ENCODE measurements at places on chromosomes 3 and 15.

DNA sequence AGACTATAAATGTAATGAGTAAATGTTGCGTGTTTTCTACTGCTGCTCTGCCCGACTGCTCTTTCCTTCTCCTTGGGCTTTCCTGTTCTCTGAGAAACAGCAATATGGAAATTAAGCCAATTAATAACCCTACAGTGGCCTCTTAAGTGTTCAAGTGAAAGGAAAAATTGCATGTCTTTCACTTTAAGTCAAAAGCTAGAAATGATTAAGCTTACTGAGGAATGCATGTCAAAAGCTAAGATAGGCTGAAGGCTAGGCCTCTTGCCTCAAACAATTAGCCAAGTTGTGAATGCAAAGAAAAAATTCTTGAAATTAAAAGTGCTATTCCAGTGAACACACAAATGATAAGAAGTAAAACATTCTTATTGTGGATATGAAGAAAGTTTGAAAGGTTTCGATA is 55.0 kb downstream of the ATP2C1 start:
- no peak for DNase-seq

DNA sequence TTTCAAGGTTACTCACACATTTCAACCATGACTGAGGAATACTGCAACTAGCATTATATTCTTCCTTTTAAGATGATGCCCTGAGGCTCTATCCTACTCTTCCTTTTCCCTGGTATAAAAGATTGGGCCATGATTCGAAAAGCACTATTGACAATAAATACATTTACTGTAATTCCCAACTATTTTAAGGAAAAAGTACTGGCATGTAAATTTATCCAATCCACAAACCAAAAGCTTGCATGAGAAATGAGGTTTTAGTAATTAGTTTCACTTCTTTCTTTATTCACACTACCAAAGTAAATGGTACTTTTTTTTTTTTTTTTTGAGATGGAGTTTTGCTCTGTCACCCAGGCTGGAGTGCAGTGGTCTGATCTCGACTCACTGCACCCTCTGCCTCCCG is 310.2 kb downstream of the LRRC3B start:
- DNase-seq, result no peak

GRCh38 chr15:57236561-57237300 is 139.6 kb upstream of the CGNL1 start:
- DNase-seq, result no peak

GRCh38 chr3:112020674-112021085 is 13.9 kb upstream of the TMPRSS7 start:
- no peak for DNase-seq

DNA sequence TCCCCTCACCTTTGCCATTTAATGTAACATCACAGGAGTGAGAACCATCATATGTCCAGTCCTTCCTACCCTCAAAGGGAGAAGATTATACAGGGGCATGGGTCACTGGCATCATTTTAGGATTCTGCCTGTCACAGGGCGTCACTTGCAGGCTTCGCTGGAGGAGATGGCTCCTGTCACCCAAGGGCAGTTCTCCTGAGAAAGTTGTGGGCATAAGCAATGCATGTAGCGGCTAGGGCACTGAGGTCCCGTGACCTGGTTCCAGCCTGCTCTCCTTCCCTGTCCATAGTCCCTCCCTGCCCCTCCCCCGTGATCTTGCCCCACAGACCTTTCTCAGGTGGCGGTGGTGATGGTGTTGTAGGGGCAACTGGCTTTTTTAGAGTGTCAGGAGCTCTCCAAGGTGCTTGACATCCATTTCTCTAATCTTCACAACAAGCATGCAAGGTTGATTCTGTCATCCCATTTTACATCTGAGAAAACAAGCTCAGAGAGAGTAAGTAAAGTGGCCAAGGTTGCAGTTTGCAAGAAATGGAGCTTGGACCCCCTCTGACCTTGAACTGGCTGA is 241.5 kb upstream of the CTDSPL start:
- DNase-seq, result no peak

GRCh38 chr3:135176881-135177280 is 381.8 kb downstream of the EPHB1 start:
- no peak for DNase-seq

DNA sequence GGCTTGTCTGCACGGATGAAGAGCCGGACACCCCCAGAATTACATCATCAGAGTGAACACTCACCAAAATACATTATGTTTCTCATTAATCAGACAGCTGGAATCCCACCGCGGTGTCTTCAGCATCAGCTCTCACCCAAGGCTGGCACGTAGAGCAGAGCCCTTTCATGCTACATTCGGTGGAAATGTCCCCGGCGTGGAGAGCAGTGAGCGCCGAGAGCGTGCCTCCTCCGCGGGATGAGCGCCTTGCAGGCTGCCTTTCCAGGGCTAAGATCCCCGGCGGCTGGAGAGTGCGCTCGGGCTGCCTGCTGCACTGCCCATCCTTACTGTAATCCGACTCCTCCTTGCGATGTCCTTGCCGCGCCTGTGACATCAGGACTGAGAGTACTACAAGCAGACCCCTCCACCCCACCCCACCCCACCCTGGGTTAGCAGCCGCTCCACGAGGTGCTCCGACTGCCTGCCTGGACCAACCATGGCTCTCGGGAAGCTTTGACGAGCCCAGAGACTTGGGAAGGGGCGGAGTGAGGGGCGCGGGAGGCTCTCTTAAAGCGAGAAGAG is at the start of gene ZNF385D:
TSS of gene ZNF385D (minus strand) at position 380 of the 561 bp plus-strand sequence. CDS start at position 86, 294 bp downstream.
- no peak for DNase-seq

GRCh38 chr3:195060531-195061291 is 210.2 kb downstream of the XXYLT1 start:
- no peak for DNase-seq

GRCh38 chr3:9721700-9722060 is 9.9 kb upstream of the BRPF1 start:
- no peak for DNase-seq
